ENCODE measurements at places on chromosomes 3 and 15.

DNA sequence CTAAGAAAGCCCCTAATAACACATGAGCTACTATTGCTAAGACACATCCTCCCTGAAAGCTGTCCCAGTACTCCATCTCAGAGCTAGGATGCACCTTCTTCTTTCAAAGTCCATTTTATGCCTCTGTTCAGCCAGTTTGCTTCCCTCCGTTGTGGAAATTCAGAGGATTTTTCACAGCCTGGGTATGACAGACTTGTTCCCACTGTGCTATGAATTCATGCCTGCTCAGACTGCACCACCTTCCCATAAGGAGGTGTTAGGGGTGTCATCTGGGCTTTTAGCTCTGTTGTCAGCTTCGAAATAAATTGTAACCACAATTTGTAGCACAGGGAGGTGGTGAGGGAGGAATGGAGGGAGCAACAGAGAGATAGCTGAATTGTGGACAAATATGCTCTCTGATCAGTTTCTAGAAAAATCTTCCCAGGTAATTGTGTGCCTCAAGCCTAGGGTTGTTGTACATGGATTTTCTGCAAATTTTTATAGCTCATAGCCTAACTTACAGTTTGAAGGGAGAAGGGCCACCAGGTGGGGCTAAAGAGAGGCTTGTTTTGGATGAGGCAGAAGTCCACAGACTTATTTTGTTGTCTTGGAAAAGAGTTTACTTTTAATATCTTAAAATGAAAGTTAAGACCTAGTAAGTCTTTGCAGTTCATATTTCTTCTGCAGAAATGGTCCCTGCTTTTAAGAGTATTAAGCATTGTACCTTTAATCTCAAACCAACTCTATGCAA, 462.0 kb downstream of the PDCD6IP start:
- DNase-seq = peak; percentile 17

- DNase-seq = peak; percentile 82
These were observed 517.3 kb downstream of the MECOM start for GRCh38 chr3:169146179-169146665.

DNA sequence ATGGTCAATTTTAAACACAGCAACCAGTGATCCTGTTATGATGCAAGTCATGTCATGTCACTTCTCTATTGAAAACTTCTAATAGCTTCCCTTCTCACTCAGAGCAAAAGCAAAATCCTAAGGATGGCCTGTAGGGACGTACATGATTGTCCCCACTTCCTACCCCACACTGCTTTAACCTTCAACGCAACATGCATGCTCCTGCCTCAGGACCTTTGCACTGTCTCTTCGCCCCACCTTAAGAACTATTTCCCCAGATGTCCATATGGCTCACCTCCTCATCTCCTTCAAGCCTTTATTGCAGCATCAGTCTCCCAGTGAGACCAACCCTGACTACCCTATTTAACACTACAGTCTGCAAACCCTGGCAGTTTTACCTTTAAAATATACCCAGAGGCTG, 214.1 kb upstream of the CHRM5 start:
- no peak for DNase-seq

DNA sequence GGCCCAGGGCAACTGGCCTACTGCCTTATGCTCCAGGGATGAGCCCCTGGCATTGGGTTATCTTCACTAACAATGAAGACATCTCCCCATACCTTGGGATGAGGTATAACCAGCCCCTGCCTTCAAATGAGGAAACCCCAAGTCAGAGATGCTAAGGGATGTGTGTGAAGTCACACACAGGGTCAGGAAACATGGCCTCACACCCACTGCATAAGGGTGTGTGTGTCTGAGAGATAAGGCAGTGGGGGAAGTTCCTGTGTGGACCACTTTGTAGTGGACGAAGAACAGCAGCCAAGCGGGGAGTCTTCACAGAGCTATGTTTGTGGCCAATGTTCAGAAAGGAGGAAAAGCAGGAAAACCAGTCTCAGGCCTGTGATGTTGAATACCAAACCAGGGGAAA, 10.5 kb downstream of the ELP6 start:
- DNase-seq = no peak

DNA sequence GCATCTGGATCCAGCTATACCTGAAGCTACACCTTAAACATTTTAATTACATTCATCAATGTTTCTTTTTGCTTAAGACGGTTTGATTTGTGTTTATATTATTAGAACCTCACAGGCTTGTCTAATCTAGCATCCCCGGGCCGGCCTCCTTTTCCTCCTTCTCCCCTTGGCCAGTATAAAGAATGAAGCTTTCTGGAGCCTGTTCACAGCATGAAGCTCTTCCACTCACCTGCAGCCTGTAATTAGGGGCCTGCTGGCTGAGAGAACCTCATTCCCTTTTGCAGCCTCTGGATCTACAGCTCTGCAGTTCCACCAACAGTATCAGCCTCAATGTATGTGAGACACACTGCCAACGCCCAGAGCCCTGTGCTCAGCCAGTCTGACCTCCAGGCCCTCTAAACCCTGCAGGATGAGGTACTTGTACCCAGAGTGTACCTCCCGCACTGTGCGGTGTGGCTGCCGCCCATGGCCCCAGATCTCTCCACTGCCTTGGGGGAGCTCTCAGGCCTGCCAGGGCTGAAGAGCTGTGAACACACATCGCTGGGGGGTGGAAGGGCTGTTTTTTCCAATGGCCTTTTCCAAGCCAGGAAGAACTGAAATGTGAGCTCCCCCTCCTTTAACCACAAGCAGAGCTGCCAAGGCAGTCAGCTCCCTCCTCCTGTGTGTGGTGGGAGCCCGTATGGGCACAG, 114.7 kb upstream of the ALDH1A3 start:
- no peak for DNase-seq
